ENCODE measurements at places on chromosomes 16 and 17. TPM values are rescaled to one million over a fixed set of nuclear protein-coding genes. Genes with fewer than 3 reads are reported as not detected.

The ANKFN1 gene
- total RNA-seq, result not detected

The TMC5 gene
- total RNA-seq, result 5.4 TPM

The ADAP2 gene
- 2.8 TPM for total RNA-seq

The HOXB3 gene
- total RNA-seq, result 6.9 TPM

The DLX4 gene
- 1.4 TPM for total RNA-seq
